ENCODE measurements at places on chromosomes 2 and 18.

DNA sequence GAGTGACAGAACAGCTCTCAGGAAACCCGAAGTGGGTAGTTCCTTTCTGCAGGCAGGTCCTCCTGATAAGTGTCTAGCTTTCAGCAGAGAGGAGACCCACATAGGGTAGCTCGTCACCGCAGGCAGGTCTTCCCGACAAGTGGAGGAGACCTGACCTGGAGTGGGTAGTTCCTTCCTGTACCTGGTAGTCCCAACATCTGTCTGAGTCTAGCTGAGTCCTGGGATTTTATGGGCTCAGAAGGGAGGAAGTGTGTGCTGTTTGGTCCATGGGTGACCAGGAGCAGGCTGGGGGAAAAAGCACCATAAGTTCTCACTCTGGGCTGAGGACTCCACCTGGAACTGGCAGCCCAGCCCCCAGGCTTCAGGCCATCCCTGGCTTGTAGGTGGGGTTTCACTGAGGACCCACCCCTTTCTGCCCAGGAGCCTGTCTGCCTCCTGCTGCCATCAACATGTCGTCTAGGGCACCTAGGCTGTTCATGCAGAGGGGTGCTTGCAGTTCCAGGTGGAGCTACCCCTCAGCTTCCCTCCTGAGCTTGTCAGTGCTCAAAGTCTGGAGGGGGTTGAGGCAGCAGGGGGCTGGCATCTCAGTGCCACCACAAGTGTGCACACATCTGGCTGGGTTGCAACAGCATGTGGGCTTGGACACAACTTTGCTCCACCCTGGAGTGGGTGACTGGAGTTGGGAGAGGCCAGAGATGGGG lies 9.4 kb downstream of the DYSF start:
- DNase-seq = no peak

GRCh38 chr2:75317316-75317715 lies 118.0 kb upstream of the TACR1 start:
- DNase-seq = no peak

GRCh38 chr2:236343400-236344161 lies 79.4 kb upstream of the ASB18 start:
- no peak for DNase-seq

GRCh38 chr2:236679884-236680860 lies 110.5 kb downstream of the ACKR3 start:
- DNase-seq = no peak

- no peak for DNase-seq
Measured at GRCh38 chr18:73839441-73839840, 308.2 kb downstream of the FBXO15 start.

Measured in GF-D8 (cell line).